ENCODE measurements at places on chromosomes 6 and 20.

GRCh38 chr6:100132005-100132404 is 138.0 kb upstream of the MCHR2 start:
- DNase-seq, result no peak

GRCh38 chr6:168988801-168989200 is 264.8 kb downstream of the THBS2 start:
- DNase-seq, result no peak

DNA sequence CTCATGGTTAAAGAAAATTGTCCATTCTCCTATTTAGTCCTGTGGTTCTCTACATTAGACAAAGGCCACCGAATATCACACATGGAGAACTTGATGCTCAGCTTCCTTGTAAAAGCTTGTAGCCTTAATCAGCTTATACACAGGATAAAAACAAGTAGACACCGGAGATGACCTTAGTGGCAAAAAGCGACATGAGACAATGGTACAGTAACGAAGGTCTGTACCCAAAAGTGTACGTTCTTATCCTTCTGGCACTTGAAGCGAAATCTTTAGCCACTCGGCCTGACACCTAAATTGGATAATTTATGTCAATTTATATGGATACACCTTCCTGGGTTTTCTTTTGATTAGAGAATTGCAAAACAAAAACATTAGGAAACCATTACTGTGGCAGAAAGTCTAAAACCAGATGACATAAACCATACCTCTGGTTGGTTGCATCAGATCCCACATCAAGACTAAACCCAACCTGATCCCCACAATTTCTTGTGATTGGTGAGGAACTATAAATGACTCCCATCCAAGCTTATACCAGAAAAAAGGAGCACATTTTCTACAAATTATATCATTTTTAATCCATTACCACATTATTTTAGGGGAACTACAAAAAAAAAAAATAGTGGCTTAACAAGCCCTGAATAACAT is 6.1 kb downstream of the RBM39 start:
- DNase-seq, result no peak

DNA sequence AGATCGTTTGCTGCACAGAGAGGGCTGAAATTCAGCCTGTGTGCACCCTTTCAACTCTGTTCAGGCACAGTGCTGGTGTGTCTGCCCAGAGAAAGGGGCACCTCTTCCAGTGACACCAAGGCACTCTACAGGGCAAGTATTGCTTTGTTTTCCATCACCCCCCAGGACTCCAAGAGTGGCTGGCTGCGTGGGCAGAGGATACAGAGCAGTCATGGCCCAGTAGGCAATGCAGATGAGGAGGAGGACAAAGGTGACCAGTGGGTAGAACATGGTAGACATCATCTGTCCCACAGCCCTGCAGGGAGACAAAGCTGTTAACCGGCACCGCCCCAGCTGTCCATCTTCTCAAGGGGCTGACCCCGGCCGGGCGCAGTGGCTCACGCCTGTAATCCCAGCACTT is 6.7 kb upstream of the NEU1 start:
- DNase-seq, result no peak

GRCh38 chr6:168122521-168122920 is 43.5 kb upstream of the FRMD1 start:
- DNase-seq, result no peak

DNA sequence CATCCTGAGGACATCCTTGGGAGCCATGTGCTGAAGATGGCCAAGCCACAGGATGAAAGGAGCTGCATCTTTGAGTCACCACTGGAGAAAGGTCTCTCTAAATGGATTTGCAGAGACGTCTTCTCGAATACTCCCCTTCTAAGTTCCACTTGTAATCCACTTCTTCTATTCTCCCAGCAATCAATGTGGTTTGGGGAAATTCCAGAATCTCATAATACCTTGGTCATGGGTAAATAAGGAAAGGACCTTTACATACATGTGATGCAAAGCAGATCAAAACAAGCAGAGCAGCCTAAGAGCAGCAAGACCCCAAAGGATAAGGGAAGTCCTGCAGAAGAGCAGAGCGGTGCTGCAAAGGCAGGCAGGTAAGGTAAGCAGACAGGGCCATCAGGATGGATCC is 35.3 kb downstream of the TRIM38 start:
- peak; percentile 86 for DNase-seq

GRCh38 chr6:95420792-95421191 is 156.5 kb upstream of the MANEA start:
- DNase-seq, result no peak

DNA sequence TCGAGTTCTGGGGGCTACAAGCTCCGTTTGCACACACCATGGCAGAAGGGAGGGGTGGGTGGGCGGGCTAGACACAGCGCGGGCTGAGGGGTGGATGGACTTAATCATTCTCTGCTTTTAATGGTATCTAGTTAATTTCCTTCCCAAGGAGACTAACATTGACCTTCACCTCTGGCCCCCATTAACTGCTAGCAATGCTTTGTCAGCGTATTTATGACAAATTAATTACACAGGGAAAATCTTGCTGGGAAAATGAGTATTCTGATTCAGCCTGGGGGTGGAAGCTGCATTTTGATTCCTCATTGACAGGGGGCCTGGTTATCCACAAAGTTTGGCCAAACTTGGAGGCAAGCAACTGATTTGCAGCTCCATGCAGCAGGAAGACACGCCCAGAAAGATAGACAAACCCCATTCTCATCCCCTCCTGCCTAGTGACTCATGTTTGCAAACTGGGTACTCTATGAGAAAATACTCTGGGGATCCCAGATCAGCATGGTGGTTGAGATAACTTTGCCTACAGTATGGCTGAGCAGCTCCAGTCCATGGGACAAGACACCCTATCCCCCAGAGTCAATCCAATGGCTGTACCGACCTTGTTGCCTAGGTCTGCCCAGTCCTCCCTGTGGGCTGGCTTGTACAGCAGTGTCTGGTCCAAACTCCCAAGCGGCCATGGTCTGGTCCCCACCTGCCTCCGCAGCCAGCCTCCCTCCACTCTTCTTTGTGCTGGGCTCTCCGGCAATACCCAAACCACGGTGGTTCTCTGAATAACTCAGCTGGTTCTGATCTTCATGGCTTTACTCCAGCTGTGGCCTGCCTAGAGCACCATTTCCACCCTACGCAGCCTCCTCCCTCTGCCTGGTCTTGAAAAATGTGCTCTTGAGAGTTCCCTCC is 19.7 kb downstream of the ZBP1 start:
- DNase-seq, result no peak

DNA sequence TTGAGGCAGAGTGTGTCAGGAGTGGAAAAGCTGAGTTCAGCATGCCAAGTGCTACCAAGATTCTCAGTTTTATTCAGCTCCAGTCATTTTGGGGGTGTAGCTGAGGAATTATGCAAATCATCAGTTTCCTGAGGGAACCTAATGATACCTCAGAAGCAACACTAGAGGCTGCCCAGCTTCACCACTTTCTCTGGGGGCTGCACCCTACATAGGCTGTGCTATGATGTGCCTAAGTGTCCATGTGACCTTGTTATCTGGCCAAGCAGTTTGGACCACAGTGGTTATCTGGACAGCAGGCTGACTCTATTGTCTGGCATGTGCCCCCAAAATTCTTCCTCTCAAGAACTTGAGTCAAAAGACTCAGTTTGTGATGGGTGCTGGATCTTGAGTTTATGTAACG is 374.6 kb upstream of the SYNCRIP start:
- no peak for DNase-seq

DNA sequence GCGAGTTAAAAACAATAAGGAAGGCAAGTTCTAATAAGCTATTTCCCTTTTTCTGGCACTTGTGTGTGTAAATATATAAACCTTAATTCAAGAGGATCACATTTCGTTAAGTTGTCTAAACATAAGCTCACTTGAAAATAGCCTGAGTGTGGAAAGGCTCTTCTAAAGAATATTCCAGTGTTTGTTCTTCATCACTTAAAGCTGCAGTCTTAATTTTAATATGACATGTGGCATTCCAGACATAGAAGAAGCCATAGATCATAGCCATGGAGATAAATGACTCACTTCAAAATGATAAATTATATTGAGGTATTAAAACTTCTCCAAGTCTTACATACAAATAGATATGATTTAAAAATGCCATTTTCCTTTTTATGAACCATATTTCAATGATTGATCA is 42.1 kb downstream of the IYD start:
- no peak for DNase-seq

DNA sequence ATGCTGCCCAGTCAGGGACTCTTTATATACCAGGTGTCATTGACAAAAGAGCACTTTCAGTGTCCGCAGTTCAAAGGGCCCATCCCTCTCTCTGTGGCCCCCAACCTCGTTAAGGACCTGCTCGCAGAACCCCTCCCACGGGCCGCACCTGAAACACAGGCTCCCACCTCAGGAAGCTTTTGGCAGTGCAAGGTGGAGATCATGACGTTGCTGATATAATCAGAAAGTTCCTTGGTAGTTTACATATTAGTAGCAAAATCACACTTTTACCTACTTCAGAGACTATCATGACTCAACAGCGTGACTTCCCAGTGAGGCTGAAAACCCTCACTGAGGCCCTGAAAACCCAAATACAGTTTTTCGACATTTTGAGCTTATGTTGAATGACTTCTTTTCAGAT is 4.1 kb downstream of the TTLL2 start:
- no peak for DNase-seq

DNA sequence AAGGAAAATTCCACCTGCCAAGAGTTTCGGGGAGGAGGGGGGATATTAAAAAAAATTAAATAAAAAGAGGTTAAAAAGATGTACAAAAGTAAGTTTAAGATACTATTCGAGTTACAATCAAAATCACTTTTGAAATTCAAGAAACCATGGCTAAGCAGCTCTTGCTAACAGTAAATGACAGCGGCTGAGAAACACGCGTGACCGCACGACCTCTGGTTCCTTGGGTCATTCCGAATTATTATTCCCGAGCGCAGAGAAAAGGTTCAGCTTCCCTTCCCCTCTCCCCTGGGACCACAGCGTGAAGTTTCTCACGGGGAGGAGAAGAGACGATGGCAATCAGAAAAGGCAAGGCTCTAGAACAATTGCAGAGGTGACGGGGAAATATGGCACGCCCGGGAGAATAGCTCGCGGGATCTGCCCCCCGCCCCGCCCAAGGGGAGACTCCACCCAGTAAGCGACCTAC is 496 bp downstream of the TMEM242 start:
- peak; percentile 79 for DNase-seq

- DNase-seq, result no peak
Observed at GRCh38 chr6:82245376-82245775, 2.2 kb downstream of the IBTK start.

GRCh38 chr6:142927904-142928303 is 17.1 kb downstream of the HIVEP2 start:
- no peak for DNase-seq

DNA sequence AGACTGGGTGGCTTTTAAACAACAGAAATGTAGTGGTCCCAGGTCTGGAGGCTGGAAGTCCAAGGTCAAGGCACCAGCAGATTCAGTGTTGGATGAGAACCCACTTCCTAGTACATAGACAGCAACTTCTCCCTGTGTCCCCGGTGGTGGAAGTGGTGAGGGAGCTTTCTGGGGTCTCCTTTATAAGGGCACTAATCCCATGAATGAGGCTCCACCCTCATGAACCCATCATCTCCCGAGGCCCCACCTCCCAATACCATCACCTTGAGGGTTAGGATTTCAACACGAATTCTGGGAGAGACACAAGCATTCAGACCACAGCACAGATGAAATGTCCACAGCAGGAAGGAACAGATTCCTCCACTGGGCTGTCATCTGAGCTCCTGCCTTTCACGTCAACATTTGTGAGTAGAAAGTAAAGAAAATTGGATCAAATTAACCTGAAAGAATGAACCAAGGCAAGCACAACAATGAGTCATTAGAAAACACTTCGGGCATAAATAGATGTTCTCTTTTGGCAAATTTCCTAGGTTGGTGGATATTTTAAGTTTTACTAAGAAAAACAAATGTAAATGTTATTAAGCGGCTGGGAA is 130.7 kb downstream of the RNASET2 start:
- DNase-seq, result no peak

DNA sequence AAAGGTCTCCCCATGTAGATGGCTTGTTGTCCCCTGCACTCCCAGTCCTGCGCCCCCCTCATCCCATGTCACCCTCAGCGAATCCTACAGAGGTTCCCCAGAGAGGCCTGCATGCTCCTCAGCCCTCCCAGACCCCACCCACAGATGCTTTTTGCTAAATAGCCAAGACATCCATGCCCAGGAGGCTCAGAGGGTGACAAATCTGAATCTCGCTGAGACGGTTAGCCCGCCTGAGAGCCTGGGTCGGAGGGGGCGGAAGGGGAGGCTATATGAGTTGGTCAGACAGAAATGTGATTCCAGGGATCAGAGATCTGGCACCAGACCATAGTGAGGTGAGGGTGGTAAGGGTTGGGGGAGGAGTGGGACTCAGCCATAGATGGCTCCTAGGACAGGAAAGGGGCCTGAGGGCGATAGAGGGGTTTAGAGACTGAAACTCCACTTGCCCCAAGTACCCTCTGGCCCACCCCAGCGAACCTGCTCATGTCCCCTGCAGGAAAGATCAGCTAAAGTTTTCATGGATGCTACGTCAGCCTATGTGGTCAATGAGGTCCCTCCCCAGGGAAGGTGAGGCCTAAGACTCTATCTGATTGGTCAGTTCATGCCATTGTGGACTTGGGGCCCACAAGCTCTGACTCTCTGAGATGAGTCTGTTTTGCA is 33.2 kb downstream of the TFEB start:
- DNase-seq, result no peak

DNA sequence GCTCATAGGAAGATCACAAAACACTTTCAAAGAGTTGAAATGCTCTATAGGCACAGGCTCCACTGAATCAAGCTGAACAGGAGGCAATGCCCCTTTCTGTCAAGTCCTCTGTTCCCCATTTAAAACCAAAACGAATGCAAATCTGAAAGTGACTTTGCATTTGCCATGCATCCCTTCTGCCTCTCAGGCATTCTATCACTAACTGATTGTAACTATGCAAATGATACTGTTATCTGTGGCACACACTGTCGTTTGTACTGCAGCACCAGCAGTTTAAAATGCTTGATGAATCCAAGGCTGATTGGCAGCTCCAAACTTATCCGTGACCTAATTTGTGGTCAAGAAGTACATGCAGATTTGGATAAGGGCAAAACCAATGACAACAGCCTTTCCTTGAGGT is 1067.5 kb upstream of the MAP3K7 start:
- DNase-seq, result no peak

DNA sequence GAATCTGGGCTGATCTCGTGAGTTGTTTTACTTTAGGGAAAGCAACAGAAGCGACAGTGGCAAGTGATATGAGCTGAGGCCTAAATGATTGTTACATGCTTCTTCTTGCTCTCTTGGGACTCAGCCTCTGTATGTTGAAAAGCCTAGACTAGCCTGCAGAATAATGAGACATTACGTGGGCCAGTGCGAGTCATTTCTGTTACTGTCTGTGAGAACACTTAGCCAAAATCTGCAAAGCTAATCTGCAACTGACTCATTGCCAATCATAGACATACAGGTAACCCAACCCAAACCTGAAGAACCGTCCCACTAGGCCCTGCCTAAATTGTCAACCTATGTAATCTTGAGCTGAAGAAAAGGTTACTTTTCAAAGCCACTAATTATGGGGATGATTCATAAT is 77.4 kb upstream of the F13A1 start:
- DNase-seq, result no peak

- DNase-seq, result no peak
Observed at GRCh38 chr20:62751551-62752150, 43.0 kb downstream of the NTSR1 start.

Measured in inflammatory macrophage treated with lipopolysaccharide for 1 hour (primary cell).